ENCODE measurements at places on chromosomes 6 and 20.

DNA sequence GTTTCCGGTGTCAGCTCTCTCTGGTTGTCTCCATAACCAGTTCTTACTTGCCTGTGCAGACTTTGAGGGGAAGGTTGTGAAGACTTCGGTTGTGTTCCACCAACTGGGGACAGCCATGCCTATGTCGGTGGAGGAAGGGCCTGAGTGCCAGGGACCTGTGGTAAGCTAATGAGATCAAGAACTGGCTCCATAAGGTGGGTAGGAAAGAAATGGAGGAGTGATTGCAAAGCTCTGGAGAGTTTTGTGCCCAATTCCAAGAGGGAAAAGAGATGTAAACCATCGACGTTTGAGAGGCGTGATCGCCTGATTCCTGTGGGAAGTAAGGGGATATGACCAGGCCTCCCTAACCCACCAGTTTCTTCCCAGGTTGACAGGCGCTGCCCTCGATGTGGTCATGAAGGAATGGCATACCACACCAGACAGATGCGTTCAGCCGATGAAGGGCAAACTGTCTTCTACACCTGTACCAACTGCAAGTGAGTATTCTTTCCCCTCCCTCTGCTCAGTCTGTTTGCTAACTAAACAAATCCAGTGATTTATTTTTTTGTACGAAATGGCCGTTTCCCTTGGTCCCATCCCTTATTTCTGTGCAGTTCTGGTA is 893 bp downstream of the POLR1H start:
- peak; percentile 51 for DNase-seq

DNA sequence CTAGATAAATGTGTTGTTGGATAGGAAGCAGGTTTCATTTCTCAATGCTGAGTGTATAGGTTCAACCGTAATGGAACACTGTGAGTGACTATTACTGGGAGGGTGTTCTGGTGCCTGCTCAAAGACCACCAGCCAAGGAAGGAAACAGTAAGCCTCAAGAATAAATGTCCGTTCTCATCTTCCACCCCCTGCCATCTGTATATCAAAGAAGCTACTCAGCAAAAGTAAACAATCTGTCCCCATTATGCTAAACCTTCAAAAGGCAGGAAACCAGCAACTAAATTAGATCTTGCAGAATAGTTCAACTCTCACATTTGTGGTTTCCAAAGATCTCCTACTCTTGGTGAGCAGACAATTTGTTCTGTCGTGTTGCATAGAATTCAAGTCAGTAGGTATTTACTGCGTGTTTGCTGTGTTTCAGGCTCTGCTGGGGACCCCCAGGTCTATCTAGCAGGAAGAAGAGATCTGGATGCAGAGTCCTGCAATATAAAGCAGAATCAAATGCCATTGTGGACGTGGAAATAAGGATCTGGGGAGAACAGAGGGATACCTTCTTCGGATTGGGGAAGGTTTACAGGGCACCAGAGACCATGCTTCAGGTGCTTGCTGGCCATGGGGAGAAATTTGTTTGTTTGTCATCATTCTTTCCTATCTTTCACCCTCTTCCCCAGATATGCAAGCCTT is 87.3 kb downstream of the SCML4 start:
- no peak for DNase-seq

GRCh38 chr6:31906122-31906521 is 4.2 kb upstream of the ZBTB12 start:
- no peak for DNase-seq

- no peak for DNase-seq
Observed at GRCh38 chr20:20167698-20168097, 115.4 kb downstream of the CFAP61 start.

DNA sequence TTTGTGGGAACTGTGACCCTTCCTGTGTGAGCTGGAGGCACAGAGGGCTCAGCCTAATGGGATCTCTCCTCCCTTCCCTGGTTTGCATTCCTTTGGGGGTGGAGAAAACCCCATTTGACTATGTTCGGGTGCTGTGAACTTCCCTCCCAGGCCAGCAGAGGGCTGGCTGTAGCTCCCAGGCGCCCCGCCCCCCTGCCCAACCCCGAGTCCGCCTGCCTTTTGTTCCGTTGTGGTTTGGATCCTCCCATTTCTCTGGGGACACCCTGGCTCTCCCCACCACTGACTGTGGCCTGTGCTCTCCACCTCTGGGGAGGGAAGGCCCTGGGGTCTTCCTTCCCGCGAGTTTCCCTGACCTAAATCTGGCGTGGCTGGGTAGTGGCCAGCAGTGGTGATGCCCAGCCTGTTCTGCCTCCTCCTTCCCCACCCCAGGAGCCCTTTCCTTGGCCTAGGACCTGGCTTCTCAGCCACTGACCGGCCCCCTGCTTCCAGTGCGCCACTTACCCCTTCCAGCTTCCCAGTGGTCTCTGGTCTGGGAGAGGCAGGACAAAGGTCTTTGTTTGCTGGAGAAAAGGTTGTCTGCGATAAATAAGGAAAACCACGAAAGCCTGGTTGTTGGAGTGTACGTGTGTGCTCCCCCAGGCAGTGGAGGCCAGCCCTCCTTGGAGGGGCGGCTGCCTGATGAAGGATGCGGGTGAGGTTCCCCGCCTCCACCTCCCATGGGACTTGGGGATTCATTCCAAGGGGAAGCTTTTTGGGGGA is 4.9 kb downstream of the VEGFA start:
- DNase-seq = peak; percentile 94

GRCh38 chr6:20686142-20686541 is 151.9 kb downstream of the CDKAL1 start:
- DNase-seq = no peak

- no peak for DNase-seq
Observed at GRCh38 chr20:38631155-38632022, 29.8 kb downstream of the ARHGAP40 start.

- peak; percentile 27 for DNase-seq
Observed at GRCh38 chr20:14609328-14610221, 272.2 kb upstream of the FLRT3 start.

DNA sequence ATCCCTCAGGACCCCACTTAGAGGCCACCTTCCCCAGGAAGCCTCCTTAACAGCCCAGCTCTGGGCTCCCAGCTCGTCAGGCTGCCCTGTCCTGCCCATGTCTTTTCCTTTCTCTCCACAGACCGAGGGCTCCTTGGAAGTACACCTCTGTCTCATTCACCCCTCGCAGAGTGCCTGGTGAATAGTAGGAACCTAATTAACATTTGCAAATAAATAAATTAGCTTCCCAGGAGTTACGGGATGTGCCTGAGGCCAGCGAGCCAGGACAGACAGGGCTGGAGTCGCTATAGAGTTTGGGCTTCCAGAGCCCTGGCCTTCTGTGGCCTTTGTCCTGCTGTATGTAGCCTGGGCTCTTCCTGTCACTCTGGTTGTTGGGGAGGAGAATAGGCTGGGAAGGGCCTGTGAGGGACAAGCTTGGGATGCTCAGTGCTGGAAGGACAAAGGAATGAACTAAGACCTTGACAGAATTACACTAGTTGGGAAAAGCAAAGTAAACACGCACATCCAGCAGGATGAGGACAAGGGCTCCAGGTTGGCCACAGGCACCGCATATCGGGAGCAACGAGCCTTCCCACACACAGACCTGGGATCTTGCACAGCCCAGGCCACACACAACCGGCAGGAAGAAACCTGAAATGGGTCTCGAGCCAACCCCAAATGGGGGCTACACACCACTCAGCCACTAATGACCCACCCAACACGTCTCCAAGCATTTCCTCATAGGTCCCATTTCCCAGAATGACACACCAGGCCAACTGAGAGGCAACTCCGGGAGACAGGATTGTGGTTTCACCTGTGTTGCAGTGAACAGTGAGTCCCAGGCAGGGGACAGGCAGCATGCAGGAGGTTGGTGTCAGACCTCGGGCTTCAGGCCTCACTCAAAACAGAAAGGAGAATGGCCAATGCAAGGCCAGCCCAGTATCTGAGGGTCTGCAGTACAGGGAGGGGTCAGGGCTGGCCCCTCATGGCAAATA is 9.7 kb downstream of the MAP1LC3A start:
- DNase-seq = no peak

Measured in adipocyte (in vitro differentiated cells).